A549 treated with CpdA at 1 μM for 4 hours (cell line): ENCODE measurements at places on chromosomes 1 and 21. TPM values are rescaled to one million over a fixed set of nuclear protein-coding genes. Genes with fewer than 3 reads are reported as not detected.

The PRKCZ gene
- total RNA-seq, result 8.0 to 11.3 TPM (median 9.8 TPM) in 5 replicates

The ZBTB48 gene
- total RNA-seq, result 11.5 to 15.5 TPM (median 15.2 TPM) in 5 replicates

The C1QB gene
- total RNA-seq, result not detected in 5 replicates

The SYNJ1 gene
- total RNA-seq, result 2.1 to 2.6 TPM (median 2.5 TPM) in 5 replicates

The DYNLT4 gene
- 0.29 to 0.70 TPM (median 0.57 TPM) in 5 replicates for total RNA-seq
